ENCODE measurements at places on chromosomes 5 and 9.

- no peak for DNase-seq
Observed at GRCh38 chr5:18072600-18072999, 438.3 kb downstream of the TAF11L14 start.

GRCh38 chr5:65831276-65831675, 95.1 kb upstream of the ERBIN start:
- DNase-seq, result no peak

GRCh38 chr9:136960212-136960937, 8.3 kb downstream of the LCN12 start:
- no peak for DNase-seq

DNA sequence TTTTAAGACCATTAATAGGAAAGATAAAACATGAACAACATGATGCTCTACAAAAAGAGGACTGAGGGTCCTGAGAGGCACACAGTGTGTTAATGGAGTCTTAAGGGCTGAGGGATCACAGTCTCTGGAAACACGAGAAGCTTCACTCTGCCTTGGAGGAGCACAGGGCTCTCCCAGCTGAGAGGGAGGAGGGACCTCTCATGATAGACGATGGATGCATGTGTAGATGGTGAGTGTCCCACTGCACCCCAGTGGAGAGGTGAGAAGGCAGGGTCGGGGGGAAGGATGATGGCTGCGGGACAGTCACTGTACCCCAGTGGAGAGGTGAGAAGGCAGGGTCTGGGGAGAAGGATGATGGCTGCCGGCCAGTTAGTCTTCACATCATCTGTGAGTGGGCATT, 613.4 kb downstream of the IRX1 start:
- no peak for DNase-seq

DNA sequence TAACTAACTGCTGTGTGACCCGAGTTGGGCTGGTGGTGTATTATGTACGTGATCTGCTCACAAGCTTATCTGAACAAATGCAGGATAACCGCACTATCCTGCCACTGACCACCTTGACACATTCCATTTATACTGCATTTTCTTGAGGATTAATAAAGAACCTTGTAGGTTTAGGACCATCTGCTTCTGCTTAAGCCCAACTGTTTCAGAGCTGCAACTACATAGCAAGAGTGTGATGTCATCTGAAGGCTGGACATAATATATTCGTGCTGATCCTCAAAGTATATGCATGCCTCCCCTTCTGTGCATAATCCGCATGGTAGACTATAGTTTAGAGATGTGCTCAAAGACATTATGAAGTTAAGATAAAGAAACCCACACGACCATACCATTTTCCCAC, 435.9 kb downstream of the BNC2 start:
- no peak for DNase-seq

DNA sequence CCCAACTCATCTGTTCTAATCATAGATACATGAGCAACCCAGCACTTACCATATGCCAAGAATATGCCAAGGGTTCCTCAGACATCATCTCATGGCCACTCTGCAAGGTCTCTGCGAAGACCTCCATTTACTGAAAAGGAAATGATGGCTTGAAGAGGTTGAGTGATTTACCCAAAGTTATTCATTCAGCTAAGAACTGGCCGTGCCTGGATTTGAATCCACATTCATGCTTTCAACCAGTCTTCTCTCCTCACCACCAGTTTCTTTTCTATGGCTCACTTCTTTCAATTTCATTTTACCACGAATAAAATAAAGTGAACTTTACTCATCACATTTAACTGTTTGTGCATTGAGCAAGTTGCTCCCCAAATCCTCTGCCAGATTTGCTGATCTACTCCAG, 27.2 kb upstream of the FOXI1 start:
- DNase-seq, result no peak

GRCh38 chr9:70603020-70603411, 188.6 kb upstream of the KLF9 start:
- no peak for DNase-seq

DNA sequence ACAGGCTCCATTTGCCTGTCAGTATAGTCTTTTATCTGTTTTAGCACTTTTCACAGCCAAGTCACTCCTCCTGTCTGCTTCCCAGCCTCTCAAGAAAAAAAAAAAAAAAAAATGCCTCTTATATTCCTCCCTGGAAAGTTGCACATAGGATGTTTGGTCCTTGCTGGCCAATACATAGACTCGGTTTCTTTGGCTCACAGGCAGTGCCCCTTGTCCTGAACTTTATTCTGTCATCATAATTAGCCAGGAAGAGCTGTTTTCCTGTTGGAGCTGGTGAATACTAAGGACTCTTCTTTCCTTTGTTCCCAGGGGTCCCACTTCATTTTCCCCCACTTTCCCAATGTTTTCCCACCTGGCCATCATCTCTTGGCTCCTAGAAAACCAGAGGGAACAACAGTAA, 191.2 kb downstream of the NR3C1 start:
- DNase-seq, result no peak

GRCh38 chr9:127974001-127974768, 6.6 kb downstream of the EEIG1 start:
- DNase-seq, result no peak

All from A172 (cell line).